ENCODE measurements at places on chromosomes 13 and 19. TPM values are rescaled to one million over a fixed set of nuclear protein-coding genes. Genes with fewer than 3 reads are reported as not detected.

DNA sequence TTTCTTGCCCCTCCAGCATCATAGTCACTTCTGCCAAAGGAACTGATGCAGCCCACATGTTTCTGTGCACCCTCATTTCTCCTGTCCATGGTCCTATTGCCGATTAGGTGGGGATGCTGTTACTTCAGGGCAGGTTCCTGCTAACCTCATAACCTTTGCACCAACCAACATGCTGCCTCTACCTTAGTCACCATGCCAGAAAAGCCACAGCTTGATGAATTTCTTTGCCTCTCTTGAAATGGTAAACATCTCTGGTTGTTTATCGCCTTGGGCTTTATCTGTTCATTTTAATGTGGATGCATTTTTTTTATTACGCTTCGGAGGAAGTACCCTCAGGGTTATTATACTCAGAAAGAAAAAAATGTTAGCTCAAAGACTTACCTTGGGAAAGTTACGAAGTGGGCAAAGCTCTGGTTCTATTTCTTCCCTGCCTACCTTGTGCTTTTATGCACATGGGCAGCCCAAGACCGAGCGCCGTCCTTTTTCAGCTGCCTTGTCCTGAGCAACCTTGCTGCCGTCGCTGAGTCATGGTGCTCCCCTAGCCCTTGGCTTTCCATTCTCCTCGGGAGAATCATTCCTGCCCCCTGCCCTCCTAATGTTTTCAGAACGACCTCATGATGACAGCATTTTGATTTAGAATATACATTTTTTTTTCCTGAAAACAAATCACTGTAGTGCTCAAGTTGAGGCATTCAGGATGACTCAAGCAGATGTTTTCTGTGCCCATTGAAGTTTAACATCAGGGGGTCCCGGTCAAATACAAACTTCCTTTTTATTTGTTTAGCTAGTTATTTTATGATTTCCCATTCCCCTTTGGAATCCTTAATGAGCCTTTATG is 280.0 kb downstream of the SHISA2 start:
- no peak for DNase-seq

DNA sequence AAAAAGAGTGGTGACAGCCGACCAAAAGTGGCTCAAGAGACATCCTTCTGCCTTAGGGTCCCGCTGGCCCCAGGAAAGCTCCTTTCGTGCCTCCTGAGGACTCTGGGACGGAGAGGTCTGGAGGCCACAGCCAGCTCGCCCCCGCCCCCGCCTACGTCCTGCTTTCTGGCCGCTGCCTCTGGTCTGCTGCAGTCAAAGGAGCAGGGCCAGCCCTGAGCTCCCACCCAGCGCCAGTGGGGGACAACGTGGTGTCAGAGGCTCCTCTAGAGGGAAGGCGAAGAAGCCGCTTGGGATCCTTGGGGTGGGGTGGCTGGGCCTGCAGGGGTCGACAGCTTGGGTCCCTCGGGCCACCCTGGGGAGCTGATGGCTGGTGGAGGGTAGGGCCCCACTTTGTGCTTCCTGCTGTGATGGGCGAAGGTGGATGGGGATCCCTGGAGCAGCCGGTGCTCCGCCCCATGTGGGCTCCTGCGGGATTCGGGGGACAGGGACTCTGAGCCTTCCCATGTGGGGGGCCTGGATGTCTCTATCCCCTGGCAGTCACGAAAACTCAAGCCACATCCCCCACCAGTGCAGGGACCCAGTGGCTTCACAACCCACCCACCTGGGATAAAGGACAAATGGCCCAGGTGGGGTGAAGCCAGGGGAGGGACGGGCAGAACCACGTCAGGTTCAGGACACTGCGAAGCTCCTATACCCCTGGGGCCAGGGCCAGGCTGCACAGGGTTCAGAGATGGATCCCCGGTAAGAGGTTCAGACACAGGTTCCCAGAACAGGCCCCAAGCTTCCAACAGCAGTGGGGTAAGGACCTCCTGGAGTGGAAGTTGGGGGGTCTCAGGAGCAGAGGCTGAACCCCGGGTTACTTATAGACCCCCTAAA is 9.0 kb upstream of the DIRAS1 start:
- DNase-seq: no peak

- no peak for DNase-seq
Observed at GRCh38 chr13:104847922-104848321, 1687.5 kb downstream of the EFNB2 start.

CYP4F2 gene
- total RNA-seq: not detected

GRCh38 chr13:101474419-101474957 is 22.0 kb downstream of the ITGBL1 start:
- DNase-seq: peak; percentile 53

- no peak for DNase-seq
Observed at GRCh38 chr13:86788616-86789015, 882.6 kb upstream of the SLITRK5 start.

GRCh38 chr13:53743906-53744305 is 715.3 kb downstream of the OLFM4 start:
- DNase-seq: no peak

VMAC gene
- 11.0 TPM for total RNA-seq

GRCh38 chr19:5131031-5131505 is 162.2 kb downstream of the KDM4B start:
- DNase-seq: no peak

DNA sequence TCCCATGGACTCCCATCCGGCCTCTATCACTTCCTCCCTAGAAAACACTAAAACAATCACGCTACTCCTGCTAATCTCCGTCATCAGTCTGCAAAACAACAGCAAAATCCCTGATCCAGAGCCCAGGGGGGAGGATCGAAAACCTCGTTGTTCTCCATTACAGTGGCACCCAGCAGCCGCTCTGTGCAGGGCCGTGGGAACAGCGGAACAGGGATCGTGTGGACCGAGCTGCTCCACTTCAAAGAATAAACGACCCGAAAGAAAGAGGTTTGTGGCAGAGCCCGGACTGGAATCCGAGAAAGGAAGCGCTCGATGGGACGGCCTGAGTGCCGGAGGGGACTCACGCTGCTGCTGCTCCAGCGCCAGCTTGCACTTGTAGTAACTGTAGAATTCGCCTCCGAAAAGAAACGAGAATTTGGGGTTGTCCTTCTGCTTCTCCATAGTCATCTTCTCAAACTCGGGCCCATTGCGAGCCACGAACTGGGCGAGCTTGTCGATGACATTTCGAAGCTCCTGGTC is 652 bp downstream of the CHERP start:
- DNase-seq: peak; percentile 41

DNA sequence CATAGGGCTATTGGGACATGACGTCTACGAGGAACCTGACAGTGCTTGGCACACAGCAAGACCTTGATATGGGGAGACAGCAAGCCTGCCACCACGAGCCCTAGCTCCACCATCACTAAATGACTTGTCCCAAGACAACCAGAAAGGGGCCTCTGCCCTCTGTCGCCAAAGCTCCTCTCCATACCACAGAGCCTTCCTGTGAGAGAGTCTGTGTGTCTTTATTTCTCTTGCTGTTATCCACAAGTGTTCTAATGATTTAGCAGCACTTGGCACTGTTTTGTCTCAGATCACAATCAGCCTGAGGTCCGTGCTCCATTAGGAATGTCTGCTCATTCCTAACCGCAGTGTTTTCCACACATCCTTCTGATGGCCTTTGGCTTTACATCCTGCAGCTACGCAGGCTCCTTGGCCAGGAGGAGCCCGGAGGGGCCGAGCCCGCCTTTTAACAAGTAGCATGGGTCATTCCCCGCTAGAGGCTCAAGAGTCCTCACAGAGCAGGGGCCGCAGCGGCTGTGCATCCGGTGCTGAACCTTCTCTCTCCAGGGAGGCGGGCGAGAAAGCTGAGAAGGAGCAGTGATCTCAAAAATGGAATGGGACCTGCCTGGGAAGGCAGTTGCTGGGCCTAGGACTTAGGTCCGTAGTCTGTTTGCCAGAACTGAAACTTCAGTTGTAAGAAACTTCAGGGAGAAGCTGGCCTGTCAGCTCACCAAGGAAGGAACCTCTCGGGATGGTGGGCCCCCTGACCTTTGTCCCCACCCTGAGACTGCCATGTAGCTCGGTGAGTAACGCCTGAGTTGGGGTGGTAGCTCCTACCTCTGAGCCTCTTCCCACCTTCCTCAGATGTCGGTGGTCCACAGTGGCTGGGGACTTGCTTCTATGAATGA is 61.1 kb upstream of the HMGB1 start:
- no peak for DNase-seq

FBXO17 gene
- total RNA-seq: 72.8 TPM

IZUMO2 gene
- not detected for total RNA-seq

DNA sequence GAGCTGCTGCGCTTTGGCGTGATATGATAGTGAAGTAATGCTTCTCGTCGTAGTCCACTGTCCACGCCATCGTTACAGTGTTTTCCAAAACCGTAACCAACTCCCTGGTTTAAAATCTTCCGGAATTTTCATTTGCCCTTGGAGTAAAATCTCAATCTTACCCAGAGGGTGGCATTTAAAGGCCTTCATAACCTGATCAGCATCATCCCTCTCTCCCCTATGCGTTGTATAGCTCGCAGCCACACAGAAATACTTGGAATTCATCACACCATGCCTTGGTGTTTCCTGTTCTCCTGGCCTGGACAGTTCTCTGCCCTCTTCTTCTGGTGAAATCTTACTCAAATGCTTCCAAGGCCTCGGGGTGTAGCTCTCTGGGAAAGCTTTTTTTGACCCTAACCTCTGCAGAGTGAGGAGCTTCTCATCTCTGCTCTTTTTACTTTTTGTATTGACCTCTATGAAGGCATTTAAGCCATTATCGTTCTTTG is 839 bp downstream of the MPHOSPH8 start:
- no peak for DNase-seq

DNA sequence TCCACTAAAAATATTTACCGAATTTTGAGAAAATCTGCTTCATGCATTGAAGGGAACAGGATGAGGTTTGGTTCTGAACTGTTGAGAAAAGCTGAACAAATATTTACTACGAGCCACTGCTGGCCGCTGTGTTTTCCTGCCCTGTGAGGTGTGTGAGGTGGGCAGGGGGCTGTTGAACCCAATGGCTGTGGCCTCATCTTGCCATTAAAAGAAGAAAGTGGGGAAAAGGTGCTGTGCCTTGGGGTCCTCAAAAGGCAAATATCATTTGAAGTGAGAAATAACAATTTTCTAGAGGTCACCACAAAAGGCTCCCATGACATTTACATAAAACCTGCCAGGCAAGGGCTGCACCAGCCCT is 44.7 kb downstream of the KLF2 start:
- DNase-seq: no peak

- no peak for DNase-seq
Observed at GRCh38 chr13:35496006-35496405, 19.5 kb upstream of the MAB21L1 start.

DNA sequence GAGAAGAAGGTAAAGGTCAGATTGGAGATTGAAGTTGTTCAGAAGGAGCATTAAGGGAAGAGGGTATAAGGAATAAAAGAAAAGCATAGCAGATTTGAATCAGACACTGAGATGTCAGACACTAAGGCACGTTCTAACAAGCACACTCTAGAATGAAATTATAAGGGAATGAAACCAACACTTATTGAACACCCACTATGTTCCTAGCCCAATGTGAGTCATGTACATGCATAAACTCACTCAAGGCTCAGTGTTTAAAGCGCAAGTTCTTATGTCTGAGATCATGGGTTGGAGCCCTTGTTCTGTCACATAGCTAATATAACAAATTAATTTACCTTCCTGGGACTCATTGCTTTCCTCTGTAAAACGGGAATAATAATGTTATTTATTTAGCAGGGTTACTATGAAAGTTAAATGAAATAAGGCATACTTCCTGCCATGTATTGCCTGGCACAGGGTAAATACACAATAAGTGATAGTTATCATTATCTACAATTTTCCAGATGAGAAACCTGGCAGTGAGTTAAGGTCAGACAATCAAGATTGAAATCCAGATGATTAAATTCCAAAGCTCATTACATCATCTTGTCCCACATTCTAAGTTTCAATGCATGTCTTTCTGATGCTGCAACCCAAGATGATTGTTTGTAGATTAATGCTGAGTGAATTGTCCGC is 68.3 kb upstream of the DACH1 start:
- DNase-seq: no peak

DNA sequence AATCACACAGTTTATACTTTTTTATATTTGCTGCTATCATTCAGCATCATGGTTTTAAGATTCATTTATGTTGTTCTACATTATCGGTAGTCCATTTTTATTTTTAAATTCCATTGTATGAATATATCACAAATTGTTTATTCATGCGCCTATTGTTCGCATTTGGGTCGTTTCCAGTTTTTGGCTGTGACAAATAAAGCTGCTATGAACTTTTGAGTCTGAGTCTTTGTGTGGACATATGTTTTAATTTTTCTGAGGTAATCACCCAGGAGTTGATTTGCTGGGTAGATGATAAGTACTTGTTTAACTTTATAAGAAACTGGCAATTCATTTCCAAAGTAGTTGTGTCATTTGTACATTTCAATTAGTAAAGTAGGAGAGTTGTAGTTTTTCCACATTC is 74.2 kb upstream of the CSNK1A1L start:
- no peak for DNase-seq

DENND1C gene
- 0.63 TPM for total RNA-seq

- peak; percentile 17 for DNase-seq
Observed at GRCh38 chr13:35724446-35724845, 248.0 kb upstream of the MAB21L1 start.

CEACAM18 gene
- not detected for total RNA-seq

CRX gene
- not detected for total RNA-seq

DNA sequence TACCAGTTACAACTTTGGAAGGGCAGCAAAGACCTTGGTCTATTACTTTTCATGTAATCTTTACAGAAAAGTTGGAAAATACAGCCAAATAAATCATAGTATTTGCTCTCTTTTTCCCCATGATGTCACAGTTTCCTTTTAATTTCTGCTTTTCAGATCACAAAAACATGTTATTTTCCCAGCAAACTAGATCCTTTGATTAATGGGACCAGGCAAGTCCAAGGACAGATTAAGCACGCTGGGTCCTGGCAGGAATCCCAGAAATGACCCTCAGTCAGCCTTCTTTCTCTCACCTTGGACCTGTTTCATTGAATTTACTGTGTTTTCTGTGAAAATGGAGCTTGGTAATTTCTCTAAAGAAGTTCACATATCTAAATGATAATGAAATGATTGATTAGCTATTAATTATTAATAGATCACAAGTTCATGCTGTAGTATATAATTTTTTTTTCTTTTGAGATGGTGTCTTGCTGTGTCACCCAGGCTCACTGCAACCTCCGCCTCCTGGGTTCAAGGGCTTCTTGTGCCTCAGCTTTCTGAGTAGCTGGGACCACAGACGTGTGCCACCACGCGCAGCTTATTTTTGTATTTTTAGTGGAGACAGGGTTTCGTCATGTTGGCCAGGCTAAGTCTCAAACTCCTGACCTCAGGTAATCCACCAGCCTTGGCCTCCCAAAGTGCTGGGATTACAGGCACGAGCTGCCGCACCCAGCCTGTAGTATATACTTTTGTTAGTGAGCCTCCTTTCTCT is 16.0 kb downstream of the SPATA13 start:
- DNase-seq: no peak

- no peak for DNase-seq
Observed at GRCh38 chr19:38877781-38878574, at the start of gene RINL. Gene RINL (minus strand): TSS chr19:38878275. CDS start chr19:38876742, 1,533 bp downstream.

GRCh38 chr19:46812977-46813838 is 24.8 kb upstream of the SLC1A5 start:
- DNase-seq: no peak

- DNase-seq: no peak
Observed at GRCh38 chr13:110546926-110547325, 14.6 kb downstream of the RAB20 start.

LRG1 gene
- total RNA-seq: 0.16 TPM

GRCh38 chr19:53873773-53874605 is 6.3 kb downstream of the MYADM start:
- DNase-seq: no peak

GRCh38 chr19:3809881-3810707 is 23.9 kb upstream of the MATK start:
- DNase-seq: no peak

GRCh38 chr13:111336666-111337065 is 16.2 kb downstream of the TEX29 start:
- DNase-seq: no peak
